Spleen (tissue), 13 donors: ENCODE measurements at places on chromosomes 1 and 21. TPM values are rescaled to one million over a fixed set of nuclear protein-coding genes. Genes with fewer than 3 reads are reported as not detected.
A peak's percentile ranks its signal among the peaks of the same experiment; 100 is the strongest.

LRRC38 gene
- not detected for total RNA-seq

GPR161 gene
- 5.5 TPM for total RNA-seq

OR14K1 gene
- total RNA-seq, result not detected

CLCA1 gene
- not detected for total RNA-seq

LCE2A gene
- not detected for total RNA-seq

WDR64 gene
- total RNA-seq, result not detected

HAO2 gene
- total RNA-seq, result 0.25 TPM

IFNLR1 gene
- 6.2 TPM for total RNA-seq

SIM2 gene
- total RNA-seq, result not detected

AK5 gene
- total RNA-seq, result 0.33 TPM

HOOK1 gene
- 5.2 TPM for total RNA-seq

IVL gene
- not detected for total RNA-seq

MIXL1 gene
- total RNA-seq, result not detected

RUNX1 gene
- 65.9 TPM for total RNA-seq

DNAJC6 gene
- total RNA-seq, result 5.2 TPM

DNA sequence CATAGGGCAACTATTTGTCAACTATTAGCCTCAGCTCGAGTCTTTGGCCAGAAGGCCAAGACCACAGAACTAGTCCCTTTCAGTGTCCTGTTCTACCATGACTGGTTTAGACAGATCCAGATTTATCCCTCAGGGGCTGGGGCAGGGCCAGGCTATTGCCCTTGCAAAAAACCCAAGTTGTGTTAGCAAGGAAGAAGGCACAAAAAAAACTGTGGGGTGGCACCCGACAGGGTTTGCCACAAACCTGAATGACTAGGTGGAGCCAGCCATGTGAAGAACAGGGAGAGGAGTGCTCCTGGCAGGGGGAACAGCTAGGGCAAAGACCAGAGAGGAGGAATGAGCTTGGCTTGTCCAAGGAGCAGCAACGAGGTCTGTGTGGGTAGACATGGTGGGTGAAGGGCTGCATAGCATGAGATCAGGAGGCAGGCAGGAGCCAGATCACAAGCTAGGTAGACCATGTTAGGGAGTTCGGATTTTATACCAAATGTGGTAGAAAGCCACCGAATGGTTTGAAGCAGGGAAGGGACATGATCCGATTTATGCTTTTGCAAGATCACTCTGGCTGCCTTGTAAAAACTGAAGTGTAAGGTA is 4.3 kb downstream of the DCST1 start:
- H3K4me1 ChIP-seq, result no peaks in the 10 kb centered on the region
- no peak overlapping the region for H3K4me3 ChIP-seq
- no peaks in the 10 kb centered on the region for H3K36me3 ChIP-seq
- DNase-seq, result no peak
- H3K27ac ChIP-seq, result no peak overlapping the region
- no peaks in the 10 kb centered on the region for H3K27me3 ChIP-seq

DNA sequence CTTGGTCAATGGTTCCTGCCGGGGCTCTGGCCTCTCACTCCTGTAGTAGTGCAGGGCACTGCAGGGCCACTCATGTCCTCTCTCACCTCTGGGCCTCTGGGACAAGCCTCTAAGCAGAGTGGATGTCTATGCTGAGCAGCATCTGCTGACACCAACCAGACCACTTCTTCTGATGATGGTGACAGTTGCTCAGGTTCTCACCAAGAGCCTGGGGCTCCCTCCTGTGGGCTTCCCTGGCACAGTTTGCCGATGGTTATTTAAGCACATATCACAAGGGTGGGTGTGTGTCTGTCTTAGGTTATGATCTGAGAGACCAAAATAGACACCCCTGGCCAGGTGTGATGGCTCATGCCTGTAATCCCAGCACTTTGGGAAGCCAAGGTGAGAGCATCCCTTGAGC is 17.4 kb upstream of the GPR137B start:
- no peaks in the 10 kb centered on the region for H3K27me3 ChIP-seq
- DNase-seq, result peak; percentile 37
- no peak overlapping the region for H3K27ac ChIP-seq
- no peaks in the 10 kb centered on the region for H3K36me3 ChIP-seq
- H3K4me3 ChIP-seq, result no peak overlapping the region

- H3K4me3 ChIP-seq, result no peak overlapping the region
- no peaks in the 10 kb centered on the region for H3K27me3 ChIP-seq
- no peaks in the 10 kb centered on the region for H3K36me3 ChIP-seq
- DNase-seq, result no peak
These were observed 16.8 kb downstream of the UBE2U start for GRCh38 chr1:64220241-64220640.

GRCh38 chr1:221718381-221719277 is 23.3 kb downstream of the DUSP10 start:
- H3K36me3 ChIP-seq, result no peaks in the 10 kb centered on the region
- H3K27me3 ChIP-seq, result no peaks in the 10 kb centered on the region
- H3K27ac ChIP-seq, result no peak overlapping the region
- no peaks in the 10 kb centered on the region for H3K4me1 ChIP-seq
- no peak for DNase-seq

DNA sequence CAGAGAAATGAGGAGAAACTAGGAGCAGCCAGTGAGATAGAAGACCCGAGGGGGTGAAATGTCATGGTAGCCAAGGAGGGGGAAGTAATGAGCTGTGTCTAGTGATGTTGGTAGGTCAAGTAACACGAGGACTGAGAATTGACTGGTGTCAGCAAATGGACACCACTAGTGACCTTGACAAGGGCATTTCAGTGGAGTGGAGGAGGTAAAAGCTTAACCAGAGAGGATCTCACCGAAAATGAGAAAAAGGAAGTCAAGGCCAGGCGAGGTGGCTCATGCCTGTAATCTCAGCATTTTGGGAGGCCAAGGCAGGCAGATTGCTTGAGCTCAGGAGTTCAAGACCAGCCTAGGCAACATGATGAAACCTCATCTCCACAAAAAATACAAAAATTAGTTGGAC is 3.0 kb upstream of the ZYG11B start:
- no peaks in the 10 kb centered on the region for H3K27me3 ChIP-seq
- no peaks in the 10 kb centered on the region for H3K36me3 ChIP-seq
- H3K4me1 ChIP-seq, result peaks cover 16% of the 10 kb centered on the region
- DNase-seq, result no peak
- H3K27ac ChIP-seq, result no peak overlapping the region
- no peak overlapping the region for H3K4me3 ChIP-seq

DNA sequence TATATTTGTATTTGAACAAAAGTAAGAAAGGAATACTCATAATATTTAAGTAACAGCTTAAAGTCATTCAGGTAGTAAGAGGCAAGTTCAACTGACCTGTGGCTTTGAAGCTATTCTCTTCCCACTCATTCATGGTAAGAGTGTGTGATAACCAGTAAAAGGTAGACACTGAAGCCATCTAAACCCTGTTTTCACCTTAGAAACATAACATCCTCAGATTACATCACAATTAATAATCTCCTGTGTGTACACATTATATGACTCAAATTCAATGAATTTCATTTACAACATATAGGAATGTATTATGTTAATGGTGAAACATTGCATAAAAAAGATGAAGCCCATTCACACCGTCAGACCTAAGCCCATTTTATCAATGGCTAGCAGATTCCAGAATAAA is 364.8 kb upstream of the SNX7 start:
- no peaks in the 10 kb centered on the region for H3K36me3 ChIP-seq
- H3K27me3 ChIP-seq, result no peaks in the 10 kb centered on the region
- H3K4me1 ChIP-seq, result no peaks in the 10 kb centered on the region
- H3K27ac ChIP-seq, result no peak overlapping the region
- DNase-seq, result no peak
- H3K4me3 ChIP-seq, result no peak overlapping the region

GRCh38 chr1:48205522-48205921 is 17.0 kb upstream of the SLC5A9 start:
- no peak for DNase-seq
- H3K4me3 ChIP-seq, result no peak overlapping the region
- H3K27ac ChIP-seq, result no peak overlapping the region
- H3K27me3 ChIP-seq, result no peaks in the 10 kb centered on the region
- H3K36me3 ChIP-seq, result no peaks in the 10 kb centered on the region
- no peaks in the 10 kb centered on the region for H3K4me1 ChIP-seq

DNA sequence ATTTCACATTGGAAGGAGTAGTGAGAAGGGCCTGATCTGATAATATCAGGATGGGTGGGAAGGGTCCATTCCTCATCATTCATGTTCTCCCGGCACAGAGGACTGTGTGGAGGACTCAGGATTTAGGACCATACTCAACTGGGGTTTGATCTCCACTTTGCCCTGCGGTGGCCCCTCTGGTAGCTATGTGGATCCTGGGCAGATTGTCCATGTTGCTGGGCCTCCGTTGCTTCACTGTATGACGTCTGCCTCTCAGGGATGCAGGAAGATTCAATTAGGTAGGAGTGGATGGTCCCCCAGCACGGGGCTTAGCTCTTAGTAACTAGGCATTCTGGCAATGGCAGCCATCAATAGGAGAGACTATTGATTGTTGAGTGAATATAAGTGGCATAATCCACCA is 2.3 kb downstream of the ETS2 start:
- H3K27me3 ChIP-seq, result no peaks in the 10 kb centered on the region
- H3K4me3 ChIP-seq, result peak overlapping the region; percentile 75
- peaks cover 87% of the 10 kb centered on the region for H3K4me1 ChIP-seq
- DNase-seq, result no peak

- H3K4me3 ChIP-seq, result no peak overlapping the region
- peaks cover 92% of the 10 kb centered on the region for H3K36me3 ChIP-seq
- H3K4me1 ChIP-seq, result peaks cover 24% of the 10 kb centered on the region
- peak overlapping the region; percentile 83 for H3K27ac ChIP-seq
- no peak for DNase-seq
These were observed 27.8 kb downstream of the ECE1 start for GRCh38 chr1:21262293-21263051.

DNA sequence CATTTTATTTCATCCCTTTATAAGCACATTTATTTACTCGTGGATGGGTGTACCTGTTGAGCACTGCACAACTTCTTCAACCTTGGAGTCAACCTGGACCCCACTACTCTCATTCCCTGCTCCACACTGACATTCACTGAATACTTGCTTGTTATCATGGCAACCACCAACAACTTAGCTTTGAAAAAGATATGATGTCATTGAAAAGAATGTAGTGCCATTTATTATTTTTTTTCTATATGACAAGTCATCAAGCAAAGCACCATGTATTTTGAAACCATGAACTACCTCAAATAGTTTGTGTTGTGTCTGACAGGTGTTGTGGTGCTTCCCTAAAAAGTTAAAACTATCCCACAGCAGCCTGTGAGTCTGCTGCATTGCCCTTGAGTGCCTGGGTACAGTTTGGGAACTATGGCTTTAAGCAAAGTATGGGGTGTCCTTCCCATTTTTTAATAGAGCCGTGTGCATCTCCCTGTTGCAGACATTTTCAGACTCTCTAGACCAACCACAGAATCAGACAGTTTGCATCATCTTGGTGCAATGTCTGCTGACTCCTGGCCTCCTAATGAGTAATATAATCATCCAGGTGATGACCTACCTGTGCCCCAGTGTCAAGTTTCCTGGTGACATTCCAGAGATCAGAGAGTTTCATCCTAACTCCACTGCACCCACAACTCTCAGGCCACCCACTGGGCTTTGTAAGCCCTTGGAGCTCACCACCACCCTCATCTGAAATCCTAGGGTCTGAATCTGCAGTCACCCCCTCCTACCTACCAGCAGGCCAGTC is 339.7 kb upstream of the PROX1 start:
- no peaks in the 10 kb centered on the region for H3K4me1 ChIP-seq
- no peaks in the 10 kb centered on the region for H3K36me3 ChIP-seq
- H3K27ac ChIP-seq, result no peak overlapping the region
- no peak overlapping the region for H3K4me3 ChIP-seq
- peaks cover 3% of the 10 kb centered on the region for H3K27me3 ChIP-seq

GRCh38 chr1:24084050-24084449 is 27.9 kb downstream of the MYOM3 start:
- H3K36me3 ChIP-seq, result no peaks in the 10 kb centered on the region
- H3K4me1 ChIP-seq, result no peaks in the 10 kb centered on the region
- H3K27ac ChIP-seq, result no peak overlapping the region
- no peaks in the 10 kb centered on the region for H3K27me3 ChIP-seq

DNA sequence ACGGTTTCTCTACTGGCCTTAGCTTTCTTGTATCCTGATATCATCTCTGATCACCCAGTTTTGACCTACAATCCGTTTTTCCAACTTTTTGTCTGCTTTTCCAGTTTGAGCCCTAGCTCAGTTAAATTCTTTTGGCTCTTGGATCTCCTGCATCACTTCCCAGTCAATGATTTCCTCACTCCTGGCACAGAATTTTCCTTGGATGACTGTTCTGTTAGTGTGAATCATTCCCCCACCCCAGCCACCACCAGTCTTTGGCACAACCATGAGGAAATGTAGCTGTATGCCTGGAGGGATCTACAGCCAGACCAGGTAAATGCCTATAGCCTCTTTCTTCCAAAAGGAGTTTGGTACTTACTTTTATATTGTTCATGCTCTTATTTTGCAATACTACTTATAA is 187.2 kb upstream of the PTGFR start:
- DNase-seq, result no peak
- no peaks in the 10 kb centered on the region for H3K4me1 ChIP-seq
- no peaks in the 10 kb centered on the region for H3K27me3 ChIP-seq
- no peak overlapping the region for H3K4me3 ChIP-seq
- H3K36me3 ChIP-seq, result no peaks in the 10 kb centered on the region

- peaks cover 37% of the 10 kb centered on the region for H3K4me1 ChIP-seq
- no peak overlapping the region for H3K4me3 ChIP-seq
- no peaks in the 10 kb centered on the region for H3K27me3 ChIP-seq
- H3K36me3 ChIP-seq, result no peaks in the 10 kb centered on the region
- no peak overlapping the region for H3K27ac ChIP-seq
- no peak for DNase-seq
These were observed 80.0 kb upstream of the C1orf105 start for GRCh38 chr1:172340520-172340919.

GRCh38 chr1:98692482-98692881 is 31.0 kb downstream of the SNX7 start:
- no peak overlapping the region for H3K27ac ChIP-seq
- H3K27me3 ChIP-seq, result no peaks in the 10 kb centered on the region
- H3K36me3 ChIP-seq, result no peaks in the 10 kb centered on the region

GRCh38 chr1:57741521-57741920 is 317.7 kb upstream of the DAB1 start:
- no peaks in the 10 kb centered on the region for H3K4me1 ChIP-seq
- no peaks in the 10 kb centered on the region for H3K27me3 ChIP-seq
- no peak overlapping the region for H3K4me3 ChIP-seq
- H3K36me3 ChIP-seq, result no peaks in the 10 kb centered on the region
- no peak overlapping the region for H3K27ac ChIP-seq
- no peak for DNase-seq

GRCh38 chr1:222546091-222546490 is 1.8 kb downstream of the HHIPL2 start:
- H3K36me3 ChIP-seq, result no peaks in the 10 kb centered on the region
- H3K4me3 ChIP-seq, result no peak overlapping the region
- H3K4me1 ChIP-seq, result no peaks in the 10 kb centered on the region
- no peak overlapping the region for H3K27ac ChIP-seq
- DNase-seq, result no peak
- H3K27me3 ChIP-seq, result no peaks in the 10 kb centered on the region

- H3K4me3 ChIP-seq, result no peak overlapping the region
- no peaks in the 10 kb centered on the region for H3K27me3 ChIP-seq
- H3K4me1 ChIP-seq, result no peaks in the 10 kb centered on the region
- no peak for DNase-seq
These were observed 663.2 kb upstream of the RGS18 start for GRCh38 chr1:191495040-191495439.

GRCh38 chr1:210344706-210345105 is 16.0 kb downstream of the HHAT start:
- no peak overlapping the region for H3K27ac ChIP-seq
- DNase-seq, result no peak
- H3K27me3 ChIP-seq, result no peaks in the 10 kb centered on the region
- no peak overlapping the region for H3K4me3 ChIP-seq
- peaks cover 29% of the 10 kb centered on the region for H3K4me1 ChIP-seq
